Bronchial epithelial cell (primary cell): ENCODE measurements at places on chromosomes 7 and 10.
A peak's percentile ranks its signal among the peaks of the same experiment; 100 is the strongest.

GRCh38 chr10:15735763-15736162 lies 16.0 kb upstream of the ITGA8 start:
- DNase-seq = no peak

GRCh38 chr10:53314876-53315275 lies 542.3 kb upstream of the MBL2 start:
- peak; percentile 98 for DNase-seq

GRCh38 chr10:97336942-97337831 lies 2.7 kb upstream of the FRAT2 start:
- peak; percentile 72 for DNase-seq

DNA sequence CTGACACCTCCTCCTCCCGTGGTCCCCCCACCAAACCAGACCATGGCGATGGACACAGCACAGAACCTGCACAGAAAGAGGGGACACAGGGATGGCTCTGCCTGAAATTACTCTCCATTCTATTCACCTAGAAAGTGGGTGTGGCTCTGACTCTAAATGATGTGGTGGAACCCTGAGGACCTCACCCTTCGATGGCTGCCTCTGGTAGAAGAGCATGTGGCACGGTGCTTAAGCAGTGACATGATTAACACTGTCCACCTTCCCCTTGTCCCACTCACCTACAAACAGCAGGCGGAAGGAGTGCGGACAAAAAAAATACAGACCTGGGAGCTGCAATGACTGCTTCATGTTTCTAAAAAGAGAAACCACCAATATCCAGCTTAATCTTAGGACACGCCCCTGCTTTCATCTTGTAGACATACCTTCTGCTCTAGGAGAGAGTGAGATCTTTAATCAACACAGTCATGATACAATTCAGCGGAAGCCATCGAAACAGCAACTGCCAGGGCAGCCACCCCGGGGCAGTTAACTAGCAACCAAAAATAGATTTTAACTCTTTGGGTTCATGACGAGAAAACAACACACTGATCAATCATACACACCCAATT lies 11.4 kb downstream of the JCAD start:
- DNase-seq = no peak

DNA sequence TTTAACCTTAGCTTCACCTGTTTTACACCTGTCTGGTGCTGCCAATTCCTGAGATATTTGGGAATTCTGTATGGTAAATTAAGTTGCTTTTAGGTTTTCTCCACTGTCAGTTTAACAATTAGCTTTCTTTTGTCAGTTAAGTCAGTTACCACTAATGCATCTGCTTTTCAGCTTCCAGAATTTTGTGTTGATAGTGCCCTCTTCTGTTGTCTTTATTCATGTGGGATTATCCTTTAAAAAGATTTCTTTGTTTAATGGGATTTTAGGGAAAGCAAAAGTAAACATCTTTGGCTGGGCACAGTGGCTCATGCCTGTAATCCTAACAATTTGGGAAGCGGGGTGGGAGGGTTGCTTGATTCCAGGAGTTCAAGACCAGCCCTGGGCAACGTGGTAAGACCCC lies 8.1 kb downstream of the TFAM start:
- no peak for DNase-seq

DNA sequence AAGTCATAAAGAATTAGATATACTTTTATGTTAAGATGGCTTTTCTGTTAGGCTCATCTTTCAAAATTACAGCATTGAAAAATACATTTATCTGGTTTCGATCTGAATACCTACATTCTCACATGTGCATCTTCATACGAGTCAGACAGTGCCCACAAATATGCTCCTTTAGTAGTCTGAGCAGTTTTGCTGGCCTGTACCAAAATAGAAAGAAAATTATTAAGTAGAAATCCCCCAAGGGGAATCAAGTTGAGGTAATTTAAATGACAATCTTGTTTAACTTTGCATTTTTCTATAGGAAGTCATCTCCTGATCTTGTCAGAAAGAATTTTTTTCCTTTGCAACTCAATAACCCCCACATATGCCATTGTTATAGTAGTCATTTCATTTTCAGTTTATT lies 287.4 kb upstream of the SEMA3D start:
- DNase-seq = no peak

GRCh38 chr10:8594176-8594575 lies 539.7 kb downstream of the GATA3 start:
- peak; percentile 92 for DNase-seq

GRCh38 chr10:27719052-27719451 lies 26.6 kb downstream of the MKX start:
- no peak for DNase-seq

DNA sequence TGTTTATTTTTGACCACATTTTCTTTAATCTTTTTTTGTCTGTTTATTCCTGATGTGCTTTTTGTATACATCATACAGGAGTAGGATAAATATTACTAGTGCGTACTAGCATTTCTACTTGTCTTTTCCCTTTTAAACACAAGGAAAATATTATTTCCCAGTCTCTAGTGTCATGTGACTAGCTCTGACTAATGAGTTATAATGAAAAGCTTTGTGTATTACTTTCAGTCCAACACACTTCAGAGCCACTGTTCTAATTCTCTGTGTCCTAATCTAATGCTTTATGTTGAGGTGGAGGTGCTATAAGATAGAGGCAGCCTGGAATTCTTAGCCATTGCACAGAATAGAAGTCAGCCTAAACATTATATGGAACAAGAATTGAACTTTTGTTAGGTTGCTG lies 65.0 kb upstream of the RAB18 start:
- peak; percentile 38 for DNase-seq

DNA sequence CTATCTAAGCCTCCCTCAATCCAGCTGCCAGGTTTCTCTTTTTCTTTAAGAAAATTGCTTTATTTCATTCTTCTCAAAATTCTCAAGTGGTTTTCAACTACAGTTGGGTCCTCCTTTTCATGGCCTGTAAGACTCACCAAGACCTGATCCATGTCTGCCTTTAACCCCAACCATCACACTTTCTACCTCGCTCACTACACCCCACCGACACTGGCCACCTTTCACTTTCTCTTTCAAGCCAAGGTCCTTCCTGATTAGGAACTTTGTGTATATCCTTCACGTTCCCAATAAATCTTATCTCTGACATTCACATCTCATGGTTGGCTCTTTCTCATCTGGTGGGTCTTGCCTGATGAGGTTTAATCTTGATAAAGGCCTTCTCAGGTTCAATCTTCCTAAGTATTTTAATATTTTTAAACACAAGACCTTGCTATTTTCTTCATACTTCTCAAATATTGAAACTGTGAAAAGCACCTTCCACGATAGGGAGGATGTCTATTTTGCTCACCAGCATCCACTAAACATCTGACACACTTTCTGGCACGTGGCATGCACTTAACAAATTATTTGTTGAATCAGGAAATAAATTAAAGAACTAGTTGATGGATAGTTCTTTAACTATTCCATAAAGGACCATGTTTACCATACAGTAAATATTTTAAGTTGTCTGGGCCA lies 624.8 kb downstream of the GRID1 start:
- no peak for DNase-seq

DNA sequence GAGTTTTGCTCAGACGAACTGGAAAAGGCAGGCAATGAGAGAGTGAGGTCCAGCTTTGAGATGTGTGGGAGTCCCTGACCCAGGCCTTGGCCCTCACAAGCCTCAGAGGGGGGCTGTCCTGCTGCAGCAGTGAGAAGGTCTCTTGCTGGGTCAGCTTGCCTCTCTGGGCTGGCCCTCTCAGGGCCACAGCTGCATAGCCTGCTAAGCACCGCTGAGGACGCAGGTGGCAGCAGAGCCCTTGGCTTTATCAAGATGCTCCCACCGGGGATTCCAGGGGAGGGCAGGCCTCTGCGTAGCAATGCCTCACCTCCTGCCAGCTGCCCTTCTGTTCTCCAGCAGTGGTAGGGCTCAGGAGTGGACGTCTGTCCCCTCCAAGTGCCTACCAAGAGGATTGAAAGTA lies 128.7 kb downstream of the COBL start:
- peak; percentile 4 for DNase-seq

GRCh38 chr7:28681693-28682310 lies 269.5 kb downstream of the CREB5 start:
- no peak for DNase-seq

DNA sequence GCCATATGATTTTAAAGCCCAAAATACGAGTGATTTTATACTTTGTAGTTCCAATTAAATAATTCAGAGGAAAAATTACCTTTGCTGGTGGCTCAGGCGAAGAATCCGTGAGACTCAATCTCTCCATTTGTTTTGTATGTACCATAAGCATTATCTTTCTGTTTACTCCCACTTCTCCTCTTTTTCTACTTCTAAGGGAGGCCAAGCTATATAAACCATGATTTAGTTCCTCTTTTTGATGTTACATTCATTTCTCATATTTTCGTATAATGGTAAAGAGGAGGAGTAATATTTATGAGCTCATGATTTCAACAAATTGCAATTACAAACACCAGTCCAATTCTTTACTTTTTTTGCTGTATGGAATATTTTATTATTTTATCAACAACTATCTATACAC lies 50.6 kb upstream of the TES start:
- DNase-seq = no peak

- DNase-seq = no peak
Measured at GRCh38 chr7:44284216-44284615, 41.2 kb downstream of the CAMK2B start.

- no peak for DNase-seq
Measured at GRCh38 chr10:129790715-129791446, 173.2 kb downstream of the EBF3 start.

DNA sequence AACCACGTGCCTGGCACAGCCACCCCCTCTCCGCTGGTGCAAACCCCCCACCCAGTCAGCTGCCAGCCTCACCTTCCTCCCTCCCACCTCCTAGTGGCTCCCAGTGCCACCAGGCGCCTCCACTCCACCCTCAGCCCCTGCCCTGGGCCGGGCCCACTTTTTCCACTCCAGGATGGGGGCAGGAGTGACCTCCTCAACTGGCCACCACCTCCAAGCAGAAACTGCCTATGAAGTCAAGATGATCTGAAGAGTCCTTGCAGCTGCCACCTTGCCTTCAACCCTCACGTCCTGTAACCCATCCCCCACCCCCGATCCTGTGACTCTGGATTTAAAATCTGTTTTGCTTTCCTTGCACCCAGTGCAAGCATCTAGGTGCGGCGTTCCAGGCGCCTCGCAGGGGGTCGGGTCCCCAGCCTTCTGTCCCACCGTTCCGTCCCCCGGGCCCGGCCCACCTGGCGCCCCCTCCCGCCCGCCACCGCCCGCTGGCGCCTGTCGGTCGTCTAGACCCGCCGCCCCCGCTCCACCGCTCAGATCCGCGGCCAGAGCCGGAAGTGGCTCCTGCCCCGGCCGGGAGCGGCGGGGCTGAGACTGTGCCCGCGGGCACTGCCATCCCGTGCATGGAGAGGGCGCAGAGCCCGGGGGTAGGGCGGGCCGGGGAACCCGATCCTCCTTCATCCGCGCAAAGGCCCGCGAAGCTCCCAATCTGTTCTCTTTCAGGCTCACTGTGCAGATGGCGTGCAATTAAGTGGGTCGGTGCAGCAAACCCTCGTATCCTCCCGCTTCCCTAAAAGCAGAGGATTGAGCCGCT lies 51.2 kb upstream of the GTF2I start:
- no peak for DNase-seq

DNA sequence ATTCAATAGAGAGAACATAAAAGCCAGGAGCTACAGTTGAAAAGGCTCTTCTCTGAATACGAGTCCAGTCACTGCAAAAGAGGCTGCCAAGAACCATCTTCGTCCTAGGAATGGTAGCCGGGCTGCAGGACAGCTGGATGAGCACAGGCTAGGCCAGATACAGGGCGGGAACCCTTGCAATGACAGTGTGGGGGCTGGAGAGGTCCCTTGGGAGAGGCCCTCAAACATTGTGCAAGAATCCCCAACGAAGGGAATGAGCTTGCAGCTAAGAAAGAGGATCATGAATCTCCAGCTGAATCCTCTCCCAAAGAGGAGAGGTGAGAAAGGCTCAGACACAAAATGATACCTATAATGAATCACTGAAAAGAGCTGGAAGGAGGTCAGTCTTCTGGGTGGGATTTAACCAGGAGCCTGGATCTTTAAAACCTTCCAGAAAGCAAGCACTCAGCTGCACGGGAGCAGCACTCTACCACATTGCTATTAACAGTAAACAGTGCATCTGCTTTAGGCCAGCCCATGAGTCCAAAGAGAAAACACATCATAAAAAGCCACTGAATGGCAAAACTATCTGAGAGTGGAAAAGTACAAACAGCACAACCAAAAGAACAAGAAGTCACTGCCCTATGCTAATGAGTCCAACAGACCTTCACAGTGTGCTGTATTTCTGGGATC lies 287.9 kb downstream of the TNS3 start:
- no peak for DNase-seq

DNA sequence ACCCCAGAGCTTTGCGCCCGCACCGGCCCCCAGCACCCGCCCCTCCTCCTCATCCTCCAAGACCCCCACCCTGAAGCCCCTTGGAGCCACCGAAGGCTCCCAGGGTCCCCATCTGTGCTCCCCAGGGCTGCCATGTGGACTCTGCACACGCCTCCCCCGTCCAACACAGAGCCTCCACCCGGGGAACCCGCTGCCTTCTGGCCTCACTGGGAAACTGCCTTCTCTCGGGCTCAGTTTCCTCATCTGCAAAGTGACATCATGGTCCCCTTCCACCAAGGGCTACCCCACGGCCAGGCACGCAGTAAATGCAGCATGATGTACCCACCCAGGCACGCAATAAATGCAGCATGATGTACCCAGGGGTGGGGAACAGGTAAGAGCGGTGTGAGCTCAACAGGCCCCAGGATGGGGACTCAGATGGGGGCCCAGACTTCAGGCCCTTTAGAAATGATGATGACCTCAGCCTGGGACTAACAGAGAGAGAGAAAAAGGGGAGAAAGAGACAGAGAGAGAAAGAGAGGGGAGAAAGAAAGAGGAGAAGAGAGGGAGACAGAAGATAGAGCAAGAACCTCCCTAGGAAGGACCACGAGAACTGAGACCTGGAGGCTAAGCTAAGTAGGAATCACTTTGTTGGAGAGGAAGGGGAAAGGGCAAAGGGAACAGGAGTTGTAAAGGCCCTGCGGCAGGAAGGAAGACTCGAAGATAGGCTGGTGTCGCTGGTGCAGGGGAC lies 2.5 kb upstream of the MICALL2 start:
- no peak for DNase-seq

DNA sequence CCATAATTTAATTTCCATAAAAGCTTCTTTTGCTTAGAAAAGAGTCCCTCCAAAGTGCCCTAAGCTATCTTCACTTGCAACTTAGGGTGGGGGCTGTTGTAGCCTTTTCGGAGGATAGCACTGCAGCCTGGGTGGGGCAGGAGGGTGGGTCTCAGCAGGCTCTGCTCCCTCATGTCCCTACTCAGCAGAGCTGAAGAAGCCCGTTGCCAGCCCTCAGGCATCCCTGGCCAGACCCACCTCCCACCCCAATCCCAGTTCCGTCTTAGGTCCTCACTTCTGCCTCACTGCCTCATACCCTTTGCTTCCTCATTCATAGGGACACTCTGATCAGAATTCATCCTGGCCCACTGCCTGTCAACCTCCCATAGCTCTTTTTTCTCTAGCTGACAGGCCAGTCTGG lies 99.8 kb upstream of the ZMIZ1 start:
- no peak for DNase-seq
